ENCODE measurements at places on chromosomes 7 and 10.

GRCh38 chr10:60135020-60135419 lies 228.7 kb upstream of the CCDC6 start:
- DNase-seq, result no peak

GRCh38 chr7:40888499-40888898 lies 753.7 kb downstream of the SUGCT start:
- no peak for DNase-seq

GRCh38 chr10:110867807-110868465 lies 3.8 kb upstream of the PDCD4 start:
- no peak for DNase-seq

DNA sequence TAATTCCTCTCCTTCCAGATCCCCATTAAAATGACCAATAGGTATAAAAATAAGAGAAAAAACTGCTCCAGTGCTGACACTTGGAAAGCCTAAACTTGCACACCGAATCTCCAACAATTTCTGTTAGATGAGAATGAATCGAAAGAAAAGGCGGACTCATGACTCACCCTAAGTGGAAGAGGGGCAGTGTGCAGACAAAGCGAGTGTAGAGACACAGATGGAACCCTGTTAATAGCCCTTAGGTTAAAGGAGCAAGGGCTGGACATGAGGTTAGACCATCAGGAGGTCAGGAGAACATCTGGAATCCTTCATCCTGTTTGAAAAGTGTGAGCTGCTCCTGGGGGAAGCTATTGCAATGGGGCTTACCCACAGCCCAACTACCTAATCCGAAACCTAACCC lies 103.4 kb upstream of the GLI3 start:
- no peak for DNase-seq

GRCh38 chr10:92760609-92761008 lies 70.9 kb downstream of the HHEX start:
- no peak for DNase-seq

DNA sequence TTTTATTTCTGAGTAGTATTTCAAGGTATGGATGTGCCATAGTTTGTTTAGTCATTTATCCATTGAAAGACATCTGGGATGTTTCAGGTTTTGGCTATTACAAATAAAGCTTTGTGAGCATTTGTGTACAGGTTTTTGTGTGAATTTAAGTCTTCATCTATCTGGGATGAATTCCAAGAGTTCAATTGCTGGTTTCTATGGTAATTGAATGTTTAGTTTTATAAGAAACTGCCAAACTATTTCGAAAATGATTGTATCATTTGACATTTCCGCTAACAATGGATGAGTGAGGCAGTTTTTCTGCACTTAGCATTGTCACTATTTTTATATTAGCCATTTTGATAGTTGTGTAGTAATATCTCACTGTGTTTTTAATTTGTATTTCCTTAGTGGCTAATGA lies 99.4 kb downstream of the WDFY4 start:
- no peak for DNase-seq

DNA sequence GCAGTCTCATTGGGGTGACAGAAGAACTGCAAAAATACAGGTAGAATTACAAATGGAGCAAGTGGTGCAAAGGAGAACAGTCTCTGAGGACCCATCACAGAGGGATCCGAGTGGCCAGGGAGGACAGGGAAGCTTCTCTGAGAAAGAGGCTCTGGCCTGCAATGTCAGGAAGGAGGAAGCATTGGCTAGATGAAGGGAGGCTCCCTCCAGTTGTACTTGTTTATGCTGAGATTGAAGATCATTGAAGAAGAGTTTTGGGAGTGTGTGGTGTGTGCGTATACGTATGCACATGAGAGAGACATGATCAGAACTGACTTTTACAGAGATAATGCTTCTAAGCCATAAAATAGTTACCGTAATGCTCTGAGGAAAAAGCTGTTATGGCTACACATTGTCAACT lies 274.7 kb upstream of the FZD8 start:
- no peak for DNase-seq

Measured in activated CD4-positive, CD25-positive, alpha-beta regulatory T cell treated with anti-CD3 and anti-CD28 coated beads, Interleukin-2, amount 50 U/mL, for 72 hours (primary cell).